Stimulated activated CD8-positive, alpha-beta memory T cell treated with anti-CD3 and anti-CD28 coated beads, Interleukin-4, amount 100 ng/mL, for 4 hours (primary cell): ENCODE measurements at places on chromosomes 2 and 18.

DNA sequence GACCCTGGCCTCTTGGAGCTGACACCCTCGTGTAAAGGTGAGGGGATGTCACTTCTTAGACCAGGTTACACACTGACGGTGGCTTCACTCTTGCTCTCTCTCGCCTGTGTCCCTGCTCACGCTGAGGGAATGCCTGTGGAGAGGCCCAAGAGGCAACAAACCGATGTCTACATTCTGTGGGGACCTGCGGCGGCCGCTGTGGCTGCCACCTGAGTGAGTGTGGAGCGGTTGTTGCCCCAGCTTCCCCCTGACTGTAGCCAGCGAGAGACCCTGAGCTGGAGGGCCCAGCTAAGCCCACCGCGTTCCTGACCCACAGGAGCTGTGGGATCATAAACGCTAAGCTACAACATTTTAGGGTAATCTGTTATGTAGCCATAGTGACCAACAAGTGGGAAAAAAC is 55.7 kb upstream of the ASAP2 start:
- no peak for DNase-seq

DNA sequence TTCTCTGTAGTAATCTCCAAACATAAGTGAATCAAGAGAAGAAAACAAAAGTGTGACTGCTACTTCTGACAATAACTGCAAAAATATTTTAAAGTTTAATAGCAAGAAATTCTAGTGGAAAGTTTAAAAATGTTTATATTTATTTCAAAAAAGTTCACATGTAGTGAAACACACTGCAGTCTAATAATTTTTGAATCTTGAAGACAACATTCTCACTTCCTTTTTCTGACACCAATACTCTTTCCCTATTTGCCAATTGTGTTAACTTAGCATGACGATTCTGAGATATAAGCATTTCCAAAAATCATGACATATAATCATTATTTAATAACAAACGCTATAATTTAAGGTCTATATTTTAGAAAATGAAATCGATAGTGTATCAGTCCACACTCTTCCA is 429.1 kb upstream of the PKDCC start:
- no peak for DNase-seq

DNA sequence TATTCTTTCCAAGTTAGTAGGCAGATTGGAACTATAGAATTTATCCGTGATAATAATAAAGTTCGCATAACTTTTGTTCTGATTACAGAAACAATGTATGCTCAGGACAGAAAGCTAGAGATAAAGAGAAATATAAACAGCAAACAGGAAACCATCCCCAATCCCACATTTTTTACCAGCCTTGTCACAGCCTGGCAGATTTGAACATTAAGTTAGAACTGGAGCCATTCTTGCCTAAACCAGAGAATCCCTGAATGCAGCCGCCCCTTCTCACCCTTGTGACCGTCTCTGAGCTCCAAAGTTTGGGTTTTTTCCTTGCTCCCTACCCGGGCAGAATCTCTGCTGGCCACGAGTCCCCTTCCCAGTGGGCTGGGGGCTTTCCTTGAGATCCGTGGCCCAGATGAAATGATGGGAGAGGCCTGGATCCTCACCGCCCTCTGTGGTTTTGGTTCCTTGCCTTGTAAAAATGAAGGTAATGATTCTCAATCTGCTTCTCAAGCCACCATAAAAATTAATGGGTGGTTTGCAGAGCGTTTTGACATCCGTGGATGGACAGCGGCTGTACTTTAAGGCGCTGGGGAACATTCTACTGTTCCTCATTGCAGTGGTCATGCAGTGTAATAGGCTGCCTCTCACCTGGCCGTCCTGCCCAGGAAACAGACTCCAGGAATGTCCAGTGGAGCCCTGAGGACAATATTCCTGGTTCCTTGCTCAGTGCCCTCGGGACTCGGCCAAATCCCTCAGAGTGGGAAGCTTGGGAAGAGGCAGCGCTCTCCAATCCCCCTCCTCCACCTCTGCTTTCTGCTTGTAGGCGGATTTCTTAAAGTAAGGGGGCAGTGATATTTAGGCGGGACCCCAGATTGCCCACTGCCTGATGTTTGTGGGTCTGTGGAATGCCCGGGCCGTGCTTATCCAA is 1.6 kb downstream of the SH3BP4 start:
- DNase-seq, result no peak

DNA sequence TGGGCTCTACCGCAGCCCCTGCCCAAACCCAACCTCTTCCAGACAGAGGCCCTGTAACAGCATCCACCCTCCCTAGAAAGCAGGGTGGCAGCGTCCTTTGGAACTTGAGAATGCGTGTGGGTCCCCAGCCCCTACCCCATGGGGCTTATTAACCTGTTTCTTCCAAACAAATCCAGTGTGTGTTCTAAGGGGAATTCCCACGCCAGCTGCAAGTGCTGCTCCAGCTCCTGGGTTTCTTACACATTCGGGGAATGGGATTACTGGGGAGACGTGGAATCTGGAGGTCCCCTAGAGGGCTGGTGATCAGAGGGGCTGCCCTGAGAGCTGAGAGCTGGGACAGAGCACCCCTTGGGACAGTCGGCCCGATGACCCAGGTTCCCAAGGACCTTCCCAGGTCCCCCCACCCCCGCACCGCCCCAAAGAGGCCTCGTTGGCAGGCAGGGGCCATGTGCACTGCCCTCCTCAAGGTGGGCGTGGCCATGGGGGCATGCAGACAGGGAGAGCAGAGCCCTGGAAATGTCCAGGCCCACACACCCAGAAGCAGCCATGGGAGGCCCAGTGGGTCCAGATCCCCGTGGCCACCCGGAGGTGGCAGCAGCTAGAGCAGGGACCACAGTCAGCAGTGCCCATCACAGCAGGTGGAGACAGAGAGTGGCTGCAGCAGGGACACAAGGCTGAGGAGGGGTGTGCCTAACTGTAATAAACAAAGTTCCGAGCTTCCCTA is 18.8 kb upstream of the TEX44 start:
- DNase-seq, result no peak

DNA sequence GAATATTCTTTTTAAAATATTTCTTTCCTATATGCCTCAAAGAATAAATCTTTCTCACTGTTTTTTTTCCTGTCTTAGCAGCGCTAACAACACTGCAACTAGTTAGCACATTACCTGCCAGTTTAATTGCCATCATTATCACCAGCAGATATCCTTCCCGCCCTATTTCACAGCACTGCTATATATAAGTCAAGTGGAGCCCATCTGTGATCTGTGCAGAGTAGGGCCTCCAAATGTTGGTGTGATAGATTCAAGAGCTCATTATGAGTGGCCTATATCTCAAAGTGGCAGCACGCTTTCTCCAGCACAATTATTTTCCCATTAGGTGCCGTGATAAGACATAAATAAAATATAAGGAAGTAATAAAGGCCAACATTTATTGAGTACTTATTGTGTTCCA is 19.8 kb upstream of the RGPD4 start:
- no peak for DNase-seq

DNA sequence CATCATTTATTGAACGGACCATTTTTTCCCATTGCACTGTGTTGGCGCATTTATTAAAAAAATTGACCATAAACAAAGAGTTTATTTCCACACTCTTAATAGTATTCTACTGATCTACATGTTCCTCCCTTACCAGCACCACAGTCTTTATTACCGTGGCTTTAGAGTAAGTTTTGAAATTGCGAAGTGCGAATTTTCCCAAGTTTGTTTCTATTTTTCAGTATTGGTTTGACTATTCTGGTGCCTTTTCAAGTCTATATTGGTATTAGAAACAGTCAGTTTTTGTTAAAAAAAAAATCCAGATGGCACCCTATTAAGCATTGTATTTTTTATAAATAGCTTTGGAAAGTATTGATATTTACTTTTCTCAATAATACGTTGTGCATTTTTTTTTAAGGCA is 795.1 kb upstream of the HS6ST1 start:
- no peak for DNase-seq

DNA sequence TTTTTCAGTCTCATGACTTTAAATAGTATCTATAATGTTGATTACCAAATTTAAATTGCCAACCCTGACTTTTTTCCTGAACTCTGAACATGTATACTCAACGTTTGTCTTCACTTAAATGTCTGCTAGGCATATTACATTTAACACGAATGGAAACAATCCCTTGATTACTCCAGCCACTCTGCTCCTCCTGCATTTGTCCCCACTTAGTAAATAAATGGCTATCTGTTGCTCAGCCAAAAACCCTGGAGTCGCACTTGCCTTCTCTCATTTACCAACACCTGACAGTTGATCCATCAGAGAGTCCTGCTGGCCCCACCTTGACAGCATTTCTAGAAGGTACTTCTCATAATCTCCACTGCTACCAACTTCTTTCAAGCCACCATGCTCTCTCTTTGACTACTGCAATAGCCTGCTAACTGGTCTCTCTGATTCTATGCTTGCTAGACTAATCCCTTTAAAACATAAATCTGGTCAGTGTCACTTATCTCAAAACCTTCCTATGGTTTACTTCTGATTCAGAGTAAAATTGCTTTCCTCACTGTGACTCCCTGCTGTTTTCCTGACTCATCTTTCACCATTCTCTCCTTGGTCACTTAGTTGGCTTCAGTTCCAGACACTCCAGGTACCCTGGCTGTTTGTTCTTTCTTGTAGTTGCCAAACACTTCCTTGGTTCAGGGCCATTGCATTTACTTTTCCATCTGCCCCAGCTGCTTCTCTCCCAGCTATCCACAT is 31.9 kb downstream of the SPAG16 start:
- DNase-seq, result no peak

- no peak for DNase-seq
These were observed 1.6 kb downstream of the SERPINB8 start for GRCh38 chr18:63971320-63972001.

GRCh38 chr2:191582355-191582754 is 95.6 kb upstream of the NABP1 start:
- DNase-seq, result no peak
